HEK293T (cell line): ENCODE measurements at places on chromosomes 6 and 20.

- DNase-seq = no peak
Observed at GRCh38 chr6:150696190-150696589, 96.5 kb downstream of the PLEKHG1 start.

DNA sequence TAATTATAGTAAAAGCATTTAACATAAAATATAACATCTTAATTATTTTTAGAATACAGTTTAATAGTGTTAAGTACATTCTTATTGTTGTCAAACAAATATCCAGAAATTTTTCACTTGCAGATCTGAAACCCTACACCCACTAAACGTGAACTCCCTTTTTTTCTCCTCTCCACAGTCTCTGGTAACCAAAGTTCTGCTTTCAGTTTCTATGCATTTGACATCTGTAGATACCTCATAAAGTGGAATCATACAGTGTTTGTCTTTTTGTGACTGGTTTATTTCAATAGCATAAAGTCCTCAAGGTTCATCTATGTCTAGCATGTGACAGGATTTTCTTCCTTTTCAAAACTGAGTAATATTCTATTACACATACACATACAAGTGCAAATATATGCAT is 286.3 kb downstream of the BTBD3 start:
- DNase-seq = no peak

DNA sequence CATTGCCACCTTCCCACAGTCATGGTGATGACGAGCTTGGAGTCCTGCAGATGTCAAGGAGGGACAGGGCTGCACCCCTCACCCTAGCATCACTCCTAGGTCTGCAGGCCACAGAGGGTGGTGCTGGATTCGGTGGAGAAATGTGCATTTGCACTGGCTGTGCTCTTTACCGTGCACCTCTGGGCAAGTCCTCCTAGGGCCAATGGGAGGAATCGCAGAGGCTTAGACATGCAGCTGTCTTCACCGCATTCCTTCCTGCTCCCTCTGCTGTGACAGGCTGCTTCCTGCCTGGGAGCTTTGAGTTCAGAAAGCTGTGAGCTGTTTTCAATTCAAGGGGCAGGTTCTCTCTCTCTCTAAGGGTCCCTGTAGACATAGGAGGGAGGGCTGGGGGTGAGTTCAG is 85.1 kb downstream of the EDN3 start:
- DNase-seq = no peak

- DNase-seq = no peak
Observed at GRCh38 chr6:110852773-110853172, 21.8 kb upstream of the AMD1 start.

GRCh38 chr6:140380427-140381218 is 1006.2 kb upstream of the CITED2 start:
- no peak for DNase-seq

DNA sequence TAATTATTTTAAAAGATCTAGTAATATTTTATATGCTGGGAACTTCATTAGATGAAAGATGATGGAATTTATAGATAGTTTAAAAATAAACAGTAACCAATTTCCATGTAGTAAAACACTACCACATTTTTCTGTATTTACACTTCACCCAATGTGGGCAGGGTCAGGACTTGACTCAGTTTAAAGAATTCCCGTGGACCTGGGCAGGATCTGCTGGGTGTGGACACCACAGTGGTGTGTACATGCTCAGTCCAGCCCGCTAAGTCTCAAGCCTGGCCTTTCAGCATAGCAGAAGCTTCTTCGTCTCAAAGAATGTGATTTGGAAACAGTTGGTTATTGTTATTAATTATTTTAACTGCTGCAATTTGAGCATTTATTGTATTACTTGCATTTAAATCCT is 364.2 kb downstream of the SYNE1 start:
- no peak for DNase-seq

DNA sequence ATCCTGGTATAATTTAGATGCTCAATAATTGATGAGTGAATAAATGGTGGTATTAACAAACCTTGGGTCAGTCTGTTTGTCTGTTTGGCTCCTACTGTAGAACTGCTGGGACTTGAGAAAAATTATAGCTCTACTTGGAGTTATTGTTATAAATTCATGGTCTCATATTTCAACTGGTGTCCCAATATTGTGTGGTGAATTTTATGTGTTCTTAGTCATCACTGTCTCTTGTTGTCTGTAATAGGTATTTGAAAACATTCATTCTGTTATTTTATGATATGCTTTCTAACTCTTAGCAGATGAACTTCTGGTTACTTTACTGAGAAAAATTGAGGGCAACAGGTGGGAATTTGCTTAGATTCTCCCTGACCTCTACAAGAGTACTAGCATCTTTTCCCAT is 221.4 kb downstream of the CDKAL1 start:
- DNase-seq = no peak

DNA sequence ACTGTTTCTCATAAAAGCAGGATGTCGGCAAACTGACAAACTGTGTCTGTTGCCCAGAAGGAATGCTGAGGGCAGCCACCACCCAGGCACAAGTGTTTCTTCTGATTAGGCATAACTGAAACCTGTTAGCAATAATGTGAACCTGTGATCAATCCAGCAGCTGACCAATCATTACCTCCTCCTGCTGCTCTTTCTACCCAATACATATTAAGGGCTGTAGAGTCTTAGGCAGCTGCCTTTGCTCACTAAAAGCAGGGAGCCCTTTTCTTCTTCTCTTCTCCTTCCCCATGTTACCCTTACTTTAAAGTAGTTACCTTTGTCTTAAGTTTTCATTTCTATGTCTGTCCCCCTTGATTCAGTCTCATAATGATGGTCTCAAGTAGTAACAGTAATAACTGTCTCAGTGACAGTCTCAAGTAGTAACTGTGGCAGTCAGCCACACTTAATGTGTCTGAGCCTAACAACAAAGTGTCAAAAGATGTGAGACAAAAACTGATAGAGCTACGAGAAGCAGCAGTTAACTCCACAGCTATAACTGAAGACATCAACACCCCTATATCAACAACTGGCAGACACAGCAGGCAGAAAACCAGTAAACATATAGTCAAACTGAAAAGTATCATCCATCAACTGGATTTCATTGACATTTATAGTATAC is 37.0 kb downstream of the RANBP9 start:
- DNase-seq = no peak
